SK-N-SH (cell line): ENCODE measurements at places on chromosomes 5 and 9.
A peak's percentile ranks its signal among the peaks of the same experiment; 100 is the strongest.

- H3K4me1 ChIP-seq, result peaks cover 13% of the 10 kb centered on the region; the same call in 1 of the 2 replicates
- H3K4me3 ChIP-seq, result peak within 1 kb of the TSS; percentile 65
- no peaks in the 10 kb centered on the region for H3K27me3 ChIP-seq
- no peak within 1 kb of the TSS for H3K27ac ChIP-seq
- DNase-seq, result peak; percentile 77
These were observed at the start of gene NIPAL4 for GRCh38 chr5:157459715-157460599. NIPAL4 (plus strand) TSS chr5:157460213; CDS start chr5:157460321, 108 bp downstream.

- no peak for DNase-seq
- no peak overlapping the region for H3K27ac ChIP-seq
- peaks cover 4% of the 10 kb centered on the region; the same call in 1 of the 2 replicates for H3K4me1 ChIP-seq
- peaks cover 34% of the 10 kb centered on the region for H3K36me3 ChIP-seq
- H3K4me3 ChIP-seq, result no peak overlapping the region
These were observed 5.0 kb upstream of the COL23A1 start for GRCh38 chr5:178595150-178595549.

- no peaks in the 10 kb centered on the region for H3K27me3 ChIP-seq
- H3K36me3 ChIP-seq, result peaks cover 4% of the 10 kb centered on the region
- H3K27ac ChIP-seq, result no peak overlapping the region
- no peak overlapping the region for H3K4me3 ChIP-seq
These were observed 348.0 kb downstream of the NPR3 start for GRCh38 chr5:33059081-33059480.

GRCh38 chr9:91532325-91532724 lies 108.7 kb upstream of the NFIL3 start:
- H3K36me3 ChIP-seq, result no peaks in the 10 kb centered on the region
- no peaks in the 10 kb centered on the region for H3K4me1 ChIP-seq
- no peak overlapping the region for H3K4me3 ChIP-seq

GRCh38 chr9:136949239-136949816 lies 2.7 kb upstream of the LCN12 start:
- no peak overlapping the region for H3K27ac ChIP-seq
- H3K4me3 ChIP-seq, result peak overlapping the region; percentile 67
- peaks cover 33% of the 10 kb centered on the region for H3K4me1 ChIP-seq
- H3K36me3 ChIP-seq, result no peaks in the 10 kb centered on the region
- no peak for DNase-seq

- no peaks in the 10 kb centered on the region; the same call in 1 of the 2 replicates for H3K27me3 ChIP-seq
- H3K4me1 ChIP-seq, result peaks cover 11% of the 10 kb centered on the region; the same call in 1 of the 2 replicates
- H3K36me3 ChIP-seq, result peaks cover 3% of the 10 kb centered on the region; the same call in 1 of the 2 replicates
- no peak for DNase-seq
- peak overlapping the region; percentile 66 for H3K27ac ChIP-seq
- no peak overlapping the region for H3K4me3 ChIP-seq
These were observed 4.2 kb downstream of the DAB2 start for GRCh38 chr5:39420482-39421145.

DNA sequence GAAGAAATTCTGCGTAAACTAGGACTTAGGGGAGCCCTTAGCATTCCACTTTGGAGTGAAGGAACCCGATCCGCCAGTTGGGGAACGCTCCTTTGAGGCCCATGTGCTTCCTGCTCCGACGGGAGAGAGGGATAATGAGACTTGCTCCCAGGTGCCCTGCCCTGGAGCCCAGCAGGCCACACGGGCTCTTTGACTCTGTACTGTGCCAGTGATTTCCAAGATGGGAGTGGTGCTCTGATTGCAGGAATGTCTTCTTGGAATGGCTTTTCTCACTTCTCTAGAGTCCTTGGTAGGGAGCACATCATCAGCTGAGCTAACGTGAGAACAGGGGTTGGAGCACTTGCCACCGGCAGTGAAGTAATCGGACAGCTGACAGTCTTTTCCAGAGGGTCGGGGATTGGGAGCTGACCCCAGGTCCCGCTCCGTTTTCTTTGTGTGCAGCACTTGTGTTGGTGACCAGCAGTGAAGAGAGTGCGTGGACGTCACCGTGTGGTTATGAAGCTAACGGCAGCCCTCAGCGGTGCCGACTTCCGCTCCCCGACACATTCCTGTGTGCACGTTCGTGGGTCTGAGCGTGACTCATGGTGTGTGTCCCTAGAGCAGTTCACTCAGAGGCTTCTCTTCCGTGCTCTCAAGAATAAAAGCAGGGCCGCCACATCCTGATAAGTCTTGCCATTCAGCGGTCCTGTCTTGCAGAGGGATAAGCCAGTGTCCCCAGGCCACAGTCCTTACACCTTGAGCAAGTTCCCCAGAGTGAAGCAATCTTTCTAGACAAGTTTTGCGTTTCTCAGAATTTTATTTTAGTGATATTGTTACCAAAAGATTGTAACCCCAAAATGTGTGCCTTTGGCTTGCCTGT lies 25.6 kb downstream of the ABL1 start:
- no peak overlapping the region for H3K4me3 ChIP-seq
- H3K27me3 ChIP-seq, result no peaks in the 10 kb centered on the region
- peaks cover 26% of the 10 kb centered on the region for H3K4me1 ChIP-seq
- H3K27ac ChIP-seq, result peak overlapping the region; percentile 89
- H3K36me3 ChIP-seq, result peaks cover 49% of the 10 kb centered on the region
- no peak for DNase-seq

DNA sequence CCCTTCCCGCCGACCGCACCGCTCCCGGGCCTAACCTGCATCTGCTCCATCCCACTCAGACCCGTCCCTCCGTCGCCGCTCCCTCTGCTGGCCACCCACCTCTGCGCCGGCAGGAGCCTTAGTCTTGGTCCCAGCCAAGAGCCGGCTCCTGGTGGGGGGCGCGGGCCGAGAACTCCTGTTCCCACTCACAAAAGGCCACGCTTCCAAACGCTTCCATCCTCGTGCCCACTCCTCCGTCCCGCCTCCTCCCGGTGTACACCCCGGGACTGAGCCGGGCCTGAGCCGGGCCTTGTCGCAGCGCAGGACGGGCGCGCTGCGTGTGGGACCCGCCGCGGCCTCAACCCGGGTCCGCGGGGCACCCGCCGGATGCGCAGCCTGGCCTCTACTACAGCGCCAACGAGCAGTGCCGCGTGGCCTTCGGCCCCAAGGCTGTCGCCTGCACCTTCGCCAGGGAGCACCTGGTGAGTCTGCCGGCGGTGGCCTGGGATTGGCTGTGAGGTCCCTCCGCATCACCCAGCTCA lies 7.5 kb downstream of the ADAMTS13 start:
- no peaks in the 10 kb centered on the region; the same call in 1 of the 2 replicates for H3K36me3 ChIP-seq
- H3K4me1 ChIP-seq, result no peaks in the 10 kb centered on the region
- peak; percentile 75 for DNase-seq
- H3K27me3 ChIP-seq, result no peaks in the 10 kb centered on the region
- H3K4me3 ChIP-seq, result no peak overlapping the region
- H3K27ac ChIP-seq, result no peak overlapping the region

- H3K36me3 ChIP-seq, result peaks cover 9% of the 10 kb centered on the region; the same call in 1 of the 2 replicates
- no peak overlapping the region for H3K4me3 ChIP-seq
- peak overlapping the region; percentile 65; the same call in 1 of the 2 replicates for H3K27ac ChIP-seq
- no peak for DNase-seq
- H3K4me1 ChIP-seq, result peaks cover 11% of the 10 kb centered on the region; the same call in 1 of the 2 replicates
These were observed 17.3 kb upstream of the ZBTB34 start for GRCh38 chr9:126842977-126843799.

- peaks cover 40% of the 10 kb centered on the region for H3K36me3 ChIP-seq
- H3K4me1 ChIP-seq, result no peaks in the 10 kb centered on the region; the same call in 1 of the 2 replicates
- no peak overlapping the region for H3K27ac ChIP-seq
These were observed 128.1 kb upstream of the CACNA1B start for GRCh38 chr9:137749511-137749910.

DNA sequence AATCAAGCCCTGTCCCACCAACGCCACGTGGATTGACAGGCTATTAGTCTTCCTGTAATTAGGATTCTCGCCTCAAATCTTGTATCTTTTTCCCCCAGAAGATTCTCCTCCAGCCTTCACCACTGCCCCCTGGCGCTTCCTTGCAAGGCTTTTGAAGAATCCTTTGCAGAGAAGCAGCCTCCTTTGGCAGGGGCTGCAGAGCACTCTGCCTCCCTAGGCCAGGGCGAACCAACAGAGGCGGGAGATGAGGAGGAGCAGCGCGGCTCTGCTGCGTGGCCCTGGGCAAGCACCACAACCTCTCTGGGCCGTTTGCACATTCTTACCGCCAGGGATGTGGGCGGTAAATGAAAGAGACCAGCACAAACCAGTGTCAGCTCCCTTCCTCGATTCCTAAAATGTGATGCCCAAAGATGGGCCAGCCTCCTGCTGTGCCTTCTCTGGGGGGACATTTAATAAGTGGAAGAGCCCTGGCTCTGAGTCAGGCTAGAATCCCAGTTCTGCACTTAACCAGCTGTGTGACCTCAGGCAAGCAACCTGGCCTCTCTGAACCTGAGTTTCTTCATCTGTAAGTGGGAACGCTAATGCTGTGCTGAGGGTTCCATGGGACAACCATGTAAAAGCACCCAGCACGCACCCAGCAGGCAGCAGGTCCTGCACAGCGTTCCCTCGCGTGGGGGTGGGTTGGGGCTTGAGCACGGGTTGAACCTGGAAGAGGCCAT lies 128.6 kb downstream of the KCNIP1 start:
- no peaks in the 10 kb centered on the region for H3K27me3 ChIP-seq
- H3K27ac ChIP-seq, result no peak overlapping the region
- peak overlapping the region; percentile 74 for H3K4me3 ChIP-seq

DNA sequence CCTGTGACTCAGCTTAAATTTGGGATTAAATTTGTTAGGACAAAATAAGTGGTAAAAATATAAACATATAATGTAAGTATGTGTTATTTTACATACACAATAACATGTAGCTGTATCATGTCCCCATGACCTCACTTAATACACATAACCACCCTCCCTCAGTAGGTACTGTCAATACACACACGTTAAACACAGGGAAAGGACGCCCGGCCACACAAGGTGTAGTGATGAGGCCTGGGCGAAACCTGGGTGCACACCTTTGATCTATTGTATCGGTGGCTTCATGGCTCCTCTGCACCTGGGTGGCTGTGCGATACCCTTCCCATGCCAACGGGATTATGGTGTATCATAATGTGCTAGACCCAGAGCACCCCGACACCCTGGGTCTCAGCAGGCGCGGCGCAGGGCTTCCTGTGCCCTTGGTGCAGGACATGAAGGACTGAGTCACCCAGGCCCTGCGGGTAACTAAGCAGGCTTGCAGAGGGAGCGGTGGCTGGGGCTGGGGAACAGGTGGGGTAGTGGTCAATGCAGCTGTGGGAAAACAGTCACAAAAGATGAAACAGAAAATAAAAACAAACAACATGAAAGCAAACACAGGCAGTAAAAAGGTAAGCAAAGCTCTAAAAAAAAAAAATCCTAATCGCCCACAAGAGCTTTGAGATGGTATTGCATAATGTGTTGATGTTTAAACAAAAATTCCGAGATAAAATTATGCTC lies 127.5 kb upstream of the RETREG1 start:
- H3K4me3 ChIP-seq, result no peak overlapping the region
- no peak overlapping the region for H3K27ac ChIP-seq
- H3K27me3 ChIP-seq, result no peaks in the 10 kb centered on the region

DNA sequence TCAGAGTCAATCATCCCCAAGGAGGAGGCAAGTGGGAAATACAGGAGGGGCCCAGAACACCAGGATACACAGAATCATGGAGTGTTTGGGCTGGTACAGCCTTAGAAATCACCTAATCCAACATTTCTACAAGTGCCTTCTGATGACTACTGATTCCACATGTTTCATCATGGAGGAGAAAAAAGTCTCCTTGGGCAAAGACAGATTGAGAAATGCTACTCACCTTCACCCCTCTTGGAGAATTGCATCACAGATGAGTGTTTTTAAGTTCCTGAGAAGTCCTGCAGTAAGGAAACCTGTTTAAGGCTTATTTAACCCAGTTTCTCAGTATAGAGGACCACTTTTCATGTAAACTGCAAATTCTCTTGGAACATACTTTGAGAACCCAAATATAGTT lies 2.2 kb upstream of the SLIT3 start:
- no peak for DNase-seq
- no peak overlapping the region for H3K4me3 ChIP-seq

GRCh38 chr5:26582350-26583045 lies 455.9 kb downstream of the CDH9 start:
- H3K4me3 ChIP-seq, result no peak overlapping the region
- no peak overlapping the region for H3K27ac ChIP-seq
- H3K4me1 ChIP-seq, result no peaks in the 10 kb centered on the region
- H3K36me3 ChIP-seq, result no peaks in the 10 kb centered on the region

GRCh38 chr9:38114905-38115304 lies 45.9 kb upstream of the SHB start:
- peaks cover 9% of the 10 kb centered on the region; the same call in 1 of the 2 replicates for H3K27me3 ChIP-seq
- H3K27ac ChIP-seq, result no peak overlapping the region

DNA sequence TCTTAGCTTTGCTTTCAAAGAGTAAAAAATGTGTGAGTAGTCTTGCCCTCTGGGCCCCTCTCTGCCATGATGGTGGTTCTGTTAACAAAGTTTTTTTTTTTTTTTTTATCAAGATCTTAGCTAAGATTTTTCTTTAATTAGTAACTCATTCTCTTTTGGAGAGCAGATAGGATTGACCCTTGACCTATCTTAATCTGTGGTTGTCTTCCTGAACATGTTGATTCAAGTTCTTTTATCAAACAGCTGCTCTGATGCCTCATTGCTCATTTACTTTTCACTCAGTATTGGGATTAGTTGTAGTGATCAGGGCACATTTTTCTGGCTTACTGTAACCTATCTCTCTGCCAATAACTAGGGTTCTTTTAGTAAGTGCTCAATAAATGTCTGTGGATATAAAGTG lies 106.3 kb downstream of the PCSK5 start:
- H3K36me3 ChIP-seq, result no peaks in the 10 kb centered on the region
- no peaks in the 10 kb centered on the region; the same call in 1 of the 2 replicates for H3K27me3 ChIP-seq
- no peak overlapping the region for H3K27ac ChIP-seq
- H3K4me3 ChIP-seq, result no peak overlapping the region
